ENCODE measurements at places on chromosomes 11 and 22.

GRCh38 chr11:3849297-3849874 lies 6.1 kb upstream of the STIM1 start:
- DNase-seq, result no peak

- no peak for DNase-seq
Observed at GRCh38 chr11:2415171-2415570, 14.6 kb downstream of the TSSC4 start.

DNA sequence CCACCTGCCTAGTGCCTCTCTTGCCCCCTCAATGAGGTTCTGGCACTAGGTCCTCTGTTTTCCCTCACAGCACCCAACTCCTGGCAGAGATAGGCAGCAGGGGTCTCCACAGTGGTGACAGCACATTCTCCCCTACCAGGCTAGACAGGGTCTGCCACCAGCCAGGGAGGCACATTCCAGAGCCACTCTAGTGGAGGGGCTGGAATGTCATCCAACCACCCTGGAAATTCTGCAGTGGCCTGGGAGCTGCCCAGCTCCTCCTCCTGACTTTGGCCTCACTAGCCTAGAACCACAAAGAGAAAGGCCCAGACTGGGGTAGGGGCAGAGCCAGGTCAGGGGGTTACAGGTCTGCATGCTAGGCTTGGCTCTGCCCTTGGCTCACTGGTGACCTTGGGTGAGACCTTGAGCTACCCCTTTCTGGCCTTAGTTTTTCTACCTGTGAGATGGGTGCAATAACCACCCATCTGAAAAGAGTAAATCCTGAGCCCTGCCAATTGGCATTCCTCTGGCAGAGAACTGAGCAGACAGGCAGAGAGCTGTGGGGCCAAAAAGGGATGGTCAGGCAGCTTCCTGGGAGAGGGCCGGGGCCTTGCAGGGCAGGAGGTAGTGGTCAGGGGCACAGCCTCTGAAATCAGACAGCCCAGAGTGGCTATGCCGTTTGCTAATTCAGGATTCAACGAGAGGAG lies 7.1 kb downstream of the P2RY2 start:
- DNase-seq, result no peak

DNA sequence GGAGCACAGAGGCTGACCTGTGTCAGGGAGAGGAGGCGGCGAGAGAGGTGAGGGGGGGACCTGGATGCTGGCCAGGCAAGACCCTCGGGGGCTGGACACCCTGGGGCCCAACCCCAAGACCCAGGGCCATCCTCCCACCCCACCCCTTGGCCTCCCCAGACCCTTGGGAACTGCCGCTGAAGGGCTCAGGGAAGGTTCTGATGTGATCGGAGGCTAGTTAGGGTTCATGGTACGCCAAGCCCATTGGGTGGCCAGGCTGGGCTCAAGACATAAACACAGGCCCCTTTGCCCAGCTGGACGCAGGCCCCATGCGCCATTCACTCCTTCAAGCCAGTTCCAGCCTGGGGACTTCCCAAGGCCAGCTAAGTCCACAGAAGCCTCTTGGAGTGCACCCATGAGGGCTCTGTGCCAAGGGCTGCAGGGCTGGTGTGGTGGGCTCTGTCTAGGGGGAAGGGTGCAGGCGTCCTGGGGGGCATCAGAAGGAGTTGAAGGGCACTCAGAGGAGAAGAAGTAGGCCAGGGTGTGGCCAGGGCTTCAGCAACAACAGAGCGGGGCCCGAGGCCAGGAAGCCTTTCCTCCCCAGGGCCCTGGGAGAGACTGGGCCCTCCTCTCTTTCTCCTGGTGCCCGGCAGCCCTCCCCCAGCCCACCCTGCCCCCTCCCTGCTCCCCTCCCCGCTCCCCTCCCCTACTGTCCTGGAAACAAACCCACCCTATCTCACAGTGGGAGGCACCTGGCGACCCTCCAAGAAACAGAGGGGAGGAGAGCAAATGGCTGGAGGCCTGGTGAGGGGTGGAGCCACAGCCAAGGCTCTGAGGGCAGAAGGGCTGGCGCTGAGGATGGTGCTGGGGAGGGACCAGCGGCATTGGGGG lies 12.9 kb downstream of the TSPAN32 start:
- DNase-seq, result peak; percentile 94

GRCh38 chr11:22157531-22157930 lies 35.4 kb upstream of the ANO5 start:
- no peak for DNase-seq

DNA sequence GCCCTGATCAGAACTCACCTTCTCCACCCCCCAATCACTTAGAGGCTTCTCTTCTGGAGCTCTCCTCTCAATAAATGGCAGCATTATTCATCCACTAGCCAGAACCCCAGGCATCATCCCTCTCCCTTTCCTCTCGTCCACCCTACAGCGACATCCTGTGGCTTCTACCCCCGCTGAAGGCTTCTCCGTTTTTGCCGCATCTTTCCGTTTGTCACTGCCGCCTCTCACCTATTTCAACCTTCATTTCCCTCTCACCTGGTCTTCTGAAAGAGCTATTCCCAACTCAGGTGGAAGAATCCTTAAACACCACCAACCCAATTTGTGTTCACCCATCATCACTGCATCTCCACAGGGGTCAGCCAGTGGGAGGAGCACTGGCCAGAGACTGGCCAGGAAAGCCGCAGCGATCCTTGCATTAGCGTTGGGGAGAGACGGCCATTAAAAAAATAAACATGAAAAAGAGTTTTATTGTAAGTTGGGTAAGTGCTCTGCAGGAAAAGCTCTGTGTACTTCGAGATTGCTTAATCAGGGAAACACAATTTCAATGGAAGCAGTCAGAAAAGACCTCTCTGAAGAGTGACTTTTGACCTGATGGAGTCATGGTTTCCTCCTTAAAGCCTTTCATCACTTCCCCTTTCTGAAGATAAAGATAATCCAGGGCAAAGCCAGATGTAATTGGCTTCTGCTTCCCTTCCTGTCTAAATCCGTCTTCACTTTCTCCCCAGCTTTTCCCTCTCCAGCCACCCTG lies 36.7 kb downstream of the SPATA19 start:
- DNase-seq, result no peak

DNA sequence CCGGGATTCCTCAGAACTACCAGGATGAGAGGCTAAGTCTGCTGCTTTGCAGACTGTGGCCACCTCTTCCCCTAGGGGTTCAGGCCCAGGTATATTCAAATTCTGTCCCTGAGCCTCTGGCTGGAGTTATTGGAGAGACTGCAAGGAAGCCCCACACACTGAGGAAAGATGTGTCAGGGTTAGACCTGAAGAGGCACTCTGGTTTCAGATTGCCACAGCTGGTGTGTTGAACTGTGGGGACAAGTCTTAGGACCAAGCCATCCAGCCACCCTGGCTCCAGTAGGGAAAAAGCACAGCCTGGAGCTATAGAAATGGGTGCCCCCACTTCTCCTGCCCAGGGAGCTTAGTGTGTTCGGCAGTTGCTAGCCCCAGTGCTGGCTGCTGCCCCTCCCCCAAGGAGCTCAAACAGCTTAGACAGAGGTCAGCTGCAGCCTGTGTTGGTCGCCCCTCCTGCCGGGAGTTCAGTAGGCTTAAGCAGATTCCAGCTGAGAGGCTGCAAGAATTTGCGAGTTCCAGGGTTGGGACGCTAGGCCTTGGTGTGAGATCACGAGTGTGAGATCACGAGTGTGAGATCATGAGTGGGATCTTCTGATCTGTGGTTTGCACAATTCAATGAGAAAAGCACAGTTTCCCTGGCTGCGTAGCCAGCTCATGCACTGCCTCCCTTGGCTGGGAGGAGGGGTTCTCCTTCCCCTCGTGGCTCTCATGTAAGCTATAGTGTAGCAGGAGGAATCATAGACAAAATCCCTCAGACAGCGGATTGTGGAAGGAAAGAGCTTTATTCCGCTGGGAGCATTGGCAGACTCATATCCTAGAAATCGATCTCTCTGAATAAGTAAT lies 552.1 kb upstream of the CHORDC1 start:
- no peak for DNase-seq

DNA sequence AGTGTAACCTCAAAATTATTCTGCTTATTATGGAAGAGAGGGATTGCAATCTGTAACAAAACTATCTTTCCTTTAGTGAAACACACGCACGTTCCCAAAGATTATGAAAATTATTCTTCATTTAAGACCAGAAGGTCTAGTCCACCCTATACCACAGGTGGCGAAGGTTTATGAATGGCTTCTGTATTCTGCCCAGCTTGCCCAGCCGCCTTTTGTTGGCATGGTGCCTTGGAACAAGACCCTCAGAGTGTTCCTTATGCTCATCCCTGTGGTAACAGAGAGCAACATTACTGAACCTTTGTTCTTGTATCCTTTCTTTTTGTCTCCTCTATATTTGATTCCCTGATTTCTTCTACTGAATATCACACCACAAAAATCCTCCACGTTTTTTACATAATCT lies 116.4 kb downstream of the FAR1 start:
- no peak for DNase-seq

GRCh38 chr11:67506426-67507051 lies 1.4 kb upstream of the PITPNM1 start:
- no peak for DNase-seq

GRCh38 chr22:20526628-20527355 lies 19.4 kb downstream of the MED15 start:
- DNase-seq, result no peak

DNA sequence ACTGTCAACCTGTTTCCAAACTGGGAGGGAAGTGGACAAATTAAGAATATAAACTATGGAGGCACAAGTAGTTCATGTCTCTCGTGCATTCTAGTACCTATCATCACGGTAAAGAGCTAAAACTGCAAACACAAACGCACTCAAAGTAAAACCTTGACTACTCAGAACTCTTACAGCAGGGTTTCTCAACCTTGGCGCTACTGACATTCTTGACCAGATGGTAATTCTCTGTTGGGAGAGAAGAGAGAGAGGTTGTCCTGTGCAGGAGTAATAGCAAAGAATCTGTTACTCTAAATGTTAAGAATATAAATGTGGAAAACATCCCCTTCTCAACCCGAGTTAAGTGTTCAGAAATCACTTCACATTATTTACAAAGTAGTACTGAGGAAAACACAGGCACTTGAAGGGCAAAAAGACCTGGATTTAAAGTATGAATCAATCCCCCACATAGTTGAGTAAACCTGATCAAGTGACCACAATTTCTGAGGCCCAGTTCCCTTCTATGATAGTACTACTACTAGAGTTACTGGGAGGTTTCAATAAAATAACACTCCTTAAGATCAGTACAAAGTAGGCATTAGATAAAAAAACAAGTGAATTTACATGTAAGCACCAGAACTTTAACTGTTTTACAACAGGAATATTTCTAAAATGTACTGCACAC lies 73.1 kb upstream of the ARHGAP32 start:
- no peak for DNase-seq

- DNase-seq, result peak; percentile 26
Observed at GRCh38 chr11:57566005-57566904, 1.2 kb downstream of the UBE2L6 start.

- no peak for DNase-seq
Observed at GRCh38 chr11:65355013-65355775, 643 bp downstream of the TIGD3 start.

DNA sequence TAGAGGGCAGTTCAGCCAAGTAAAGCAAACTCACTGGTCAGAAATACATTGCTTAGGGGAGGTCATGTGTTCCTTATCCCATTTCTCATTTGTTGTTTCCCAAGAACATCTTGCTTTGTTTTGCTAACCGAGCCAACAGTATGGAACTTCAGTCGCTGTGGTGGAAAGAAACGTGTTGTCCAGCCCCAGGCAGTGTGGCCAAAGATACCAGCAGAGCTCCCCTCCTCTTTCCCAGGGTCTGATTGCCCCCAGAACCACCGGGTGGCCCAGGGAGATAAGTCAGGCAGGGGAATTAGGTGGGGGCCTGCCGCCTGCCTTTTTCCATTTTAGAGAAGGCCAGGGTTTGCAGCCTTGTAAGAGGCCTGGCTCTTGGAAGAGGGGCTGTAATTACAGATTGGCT lies 98.7 kb upstream of the CRYBB3 start:
- no peak for DNase-seq

- no peak for DNase-seq
Observed at GRCh38 chr22:48729499-48730171, 1098.0 kb downstream of the BRD1 start.

DNA sequence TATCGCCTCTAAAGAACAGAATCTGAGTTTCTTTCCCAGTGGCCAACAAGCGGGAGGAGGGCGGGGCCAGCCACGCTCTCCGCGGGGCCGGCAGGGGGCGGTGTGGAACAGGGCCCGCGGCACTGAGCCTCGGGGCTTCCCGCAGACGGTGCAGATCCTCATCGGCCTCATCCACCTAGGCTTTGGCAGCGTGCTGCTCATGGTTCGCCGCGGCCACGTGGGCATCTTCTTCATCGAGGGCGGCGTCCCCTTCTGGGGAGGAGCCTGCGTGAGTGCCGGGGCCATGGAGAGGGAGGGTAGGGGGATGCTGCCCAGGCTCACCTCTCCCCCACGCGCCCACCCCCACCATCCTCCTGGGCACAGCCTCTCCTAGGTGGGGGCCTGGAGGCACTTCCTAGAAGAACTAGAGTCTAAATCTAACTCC lies 10.7 kb downstream of the MS4A15 start:
- no peak for DNase-seq
